ENCODE measurements at places on chromosomes 5 and 9.

DNA sequence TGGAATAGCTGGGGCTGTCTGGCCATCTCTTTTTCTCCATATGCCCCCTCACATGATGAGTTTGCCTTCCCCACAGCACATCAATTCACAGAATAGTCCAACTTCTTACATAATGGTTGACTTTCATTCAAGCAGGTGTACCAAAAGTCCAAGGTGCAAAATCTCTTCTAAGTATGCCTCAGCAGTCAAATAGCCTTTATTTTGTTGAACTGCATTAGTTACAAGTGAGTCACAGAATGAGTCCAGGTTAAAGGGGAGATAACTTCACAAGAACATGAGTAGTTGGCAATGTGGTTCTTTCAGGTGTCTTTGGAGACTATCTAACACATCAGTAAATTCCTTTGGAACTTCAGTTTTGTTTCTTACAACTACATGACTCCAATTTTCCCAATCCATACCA lies 672.5 kb downstream of the PRELID2 start:
- no peak for DNase-seq

DNA sequence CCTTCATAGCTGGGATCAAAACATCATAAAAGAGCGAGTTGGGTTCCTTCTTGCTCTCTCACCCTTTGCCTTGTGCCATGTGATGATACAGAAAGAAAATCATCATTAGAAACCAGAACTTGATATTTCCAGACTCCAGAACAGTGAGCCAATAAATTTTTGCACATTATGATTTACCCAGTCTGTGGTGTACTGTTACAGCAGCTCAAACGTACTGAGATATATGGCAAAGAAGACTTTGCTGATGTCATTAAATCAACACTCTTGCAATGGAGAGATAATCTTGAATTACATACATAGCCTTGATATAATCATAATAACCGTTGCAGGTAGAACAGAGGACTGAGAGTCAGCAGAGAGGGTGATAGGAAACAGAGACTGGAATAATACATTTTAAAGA lies 1271.6 kb downstream of the CDH12 start:
- DNase-seq = no peak

DNA sequence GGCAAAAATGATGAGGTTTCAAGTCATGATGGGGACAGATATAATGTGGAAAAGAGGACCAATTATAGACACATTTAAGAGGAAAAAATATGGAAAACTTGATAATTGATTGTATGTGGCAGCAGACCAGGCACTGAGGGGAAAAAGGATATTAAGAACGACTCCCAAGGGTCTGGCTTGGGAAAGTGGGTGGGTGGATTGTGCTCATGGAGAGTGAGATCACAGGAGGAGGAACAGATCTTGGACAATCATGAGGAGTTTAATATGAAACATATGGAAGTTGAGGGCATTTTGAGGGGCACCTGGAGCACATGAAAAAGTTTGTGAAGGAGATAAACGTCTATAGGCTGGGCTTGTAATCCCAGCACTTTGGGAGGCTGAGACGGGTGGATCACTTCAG lies 454.3 kb upstream of the KLF4 start:
- no peak for DNase-seq

- no peak for DNase-seq
These were observed 131.6 kb upstream of the SLC24A2 start for GRCh38 chr9:19920401-19920800.

DNA sequence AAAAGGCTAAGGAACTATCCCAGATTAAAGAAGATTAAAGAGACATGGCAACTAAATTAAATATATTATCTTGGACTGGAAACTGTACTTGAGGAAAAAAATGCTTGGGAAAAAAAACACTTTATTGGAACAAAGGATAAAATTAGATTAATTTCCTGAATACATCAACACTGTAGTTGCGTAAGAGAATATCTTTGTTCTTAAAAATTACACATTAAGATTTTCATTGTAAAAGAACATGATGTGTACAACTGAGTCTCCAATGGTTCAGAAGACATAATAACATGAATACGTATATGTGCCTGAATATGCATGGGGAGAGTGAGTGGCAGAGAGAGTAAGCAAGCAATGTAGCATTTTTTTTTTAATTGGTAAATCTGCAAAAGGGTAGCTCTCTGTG lies 2.8 kb downstream of the AP3B1 start:
- DNase-seq = no peak

DNA sequence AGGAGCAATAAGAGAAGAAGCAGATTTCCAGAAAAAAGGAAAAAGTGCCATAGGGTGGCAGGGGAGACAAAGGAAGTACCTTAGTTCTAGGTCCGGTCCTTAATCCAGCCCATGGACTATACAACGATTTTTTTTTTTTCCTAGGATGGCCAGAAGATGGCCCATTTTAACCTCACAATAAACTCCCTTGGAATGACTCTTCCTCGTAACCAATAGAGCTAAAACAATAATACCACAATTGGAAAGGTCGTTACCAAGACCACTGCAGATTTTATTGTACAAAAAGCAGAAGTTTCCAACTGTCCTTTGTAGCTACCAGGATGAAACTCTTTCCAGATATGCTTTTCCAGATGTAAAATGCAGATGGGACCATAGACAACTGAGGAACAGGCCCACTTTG lies 34.4 kb upstream of the SSBP2 start:
- DNase-seq = no peak

Data from forelimb muscle (tissue), 1 donor.